SHP77 (cell line): ENCODE measurements at places on chromosomes 7 and 10.

DNA sequence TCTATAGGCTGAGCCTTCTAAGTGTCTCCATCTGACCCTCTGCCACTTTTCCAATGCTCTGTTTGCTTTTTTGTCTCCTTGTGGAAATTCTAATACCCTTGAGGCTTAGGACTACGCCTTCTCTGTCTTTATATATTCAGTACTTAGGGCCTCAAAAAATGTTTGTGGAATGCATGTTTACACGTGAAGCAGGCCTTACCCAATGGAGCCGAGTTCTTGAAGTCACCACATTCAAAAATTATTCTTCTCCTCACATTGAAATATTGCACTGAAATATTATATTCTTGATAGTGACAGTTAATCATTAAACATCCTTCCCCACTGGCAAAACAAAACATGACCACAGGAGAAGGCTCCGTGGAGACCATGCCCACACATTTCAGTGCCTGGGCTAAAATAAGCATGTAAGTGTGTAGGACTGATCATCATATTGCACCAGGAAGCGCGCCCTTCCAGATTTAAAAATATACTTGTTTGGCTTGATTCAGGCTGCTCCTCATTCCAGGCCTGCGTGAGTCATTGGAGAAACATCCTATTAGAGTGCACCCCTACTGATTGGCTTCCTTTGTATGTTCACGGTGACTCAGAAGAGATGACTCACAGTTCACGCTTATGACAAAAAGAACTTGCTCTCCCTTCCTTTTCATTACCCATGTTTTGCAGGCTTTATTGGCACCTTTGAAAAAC is 307.4 kb upstream of the AOAH start:
- DNase-seq, result peak; percentile 79

- no peak for DNase-seq
Observed at GRCh38 chr10:112519133-112519761, 72.2 kb downstream of the VTI1A start.

DNA sequence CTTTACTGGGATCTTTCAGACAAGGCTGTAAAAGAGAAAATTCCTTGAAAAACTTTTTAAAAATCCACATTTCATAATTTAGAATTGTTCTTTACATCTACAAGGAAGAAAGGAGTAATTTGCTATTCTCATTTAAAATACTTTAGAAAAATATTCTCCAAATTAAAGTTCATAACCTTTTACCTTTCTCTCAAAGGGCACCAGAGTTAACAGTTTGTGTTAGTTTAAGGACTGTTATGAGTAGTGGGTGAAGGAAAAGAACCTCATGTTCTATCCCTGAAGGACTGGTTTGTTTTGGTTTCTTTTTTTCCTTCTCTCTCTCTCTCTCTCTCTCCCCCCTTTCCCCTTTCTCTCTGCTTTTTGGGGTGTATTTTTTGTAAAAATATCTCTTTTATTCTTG is 4.1 kb downstream of the AGMO start:
- no peak for DNase-seq

GRCh38 chr7:17668122-17668521 is 272.2 kb downstream of the SNX13 start:
- DNase-seq, result no peak

DNA sequence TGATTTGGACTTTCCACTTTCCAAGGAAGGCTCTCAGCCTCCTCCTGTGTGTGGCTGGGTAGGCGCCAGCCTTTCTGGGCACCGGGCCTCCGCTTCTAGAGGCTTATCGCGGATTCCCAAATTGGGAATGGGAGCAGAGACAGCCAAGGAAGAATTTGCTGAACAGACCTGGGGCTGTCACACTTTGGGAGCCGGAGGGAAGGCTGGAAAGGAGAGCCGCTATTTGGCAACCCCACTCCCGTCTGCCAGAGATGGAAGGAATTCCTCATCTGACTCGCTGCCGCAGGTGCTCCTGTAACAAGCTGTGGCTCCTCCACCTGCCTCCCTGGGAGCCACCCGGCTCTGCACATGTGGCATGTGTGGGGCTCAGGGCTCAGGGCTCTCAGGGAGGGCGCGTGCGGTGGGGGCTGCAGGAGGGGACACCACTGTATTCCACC is 50.8 kb upstream of the ECHDC3 start:
- DNase-seq, result no peak

GRCh38 chr10:126063353-126063791 is 167.0 kb downstream of the FANK1 start:
- no peak for DNase-seq
